Occipital lobe (tissue), 3 donors: ENCODE measurements at places on chromosomes 6 and 20. TPM values are rescaled to one million over a fixed set of nuclear protein-coding genes. Genes with fewer than 3 reads are reported as not detected.

Gene MEI4
- total RNA-seq: 0.47 TPM

Gene EBF4
- total RNA-seq: 10.5 TPM

Gene STX7
- 84.5 TPM for total RNA-seq

Gene DSP
- total RNA-seq: 7.6 TPM

Gene SYNGAP1
- 21.5 TPM for total RNA-seq

Gene BTNL2
- not detected for total RNA-seq

Gene SIRPD
- not detected for total RNA-seq

Gene MYBL2
- total RNA-seq: 0.47 TPM

Gene TXLNB
- total RNA-seq: 0.62 TPM

Gene HUS1B
- 1.9 TPM for total RNA-seq

Gene AGPAT4
- 73.2 TPM for total RNA-seq

Gene ISM1
- total RNA-seq: 1.6 TPM

Gene KIAA0408
- total RNA-seq: 116 TPM
